ENCODE measurements at places on chromosomes 12 and 14.

- DNase-seq: no peak
These were observed 242.2 kb downstream of the SOX5 start for GRCh38 chr12:23707270-23707669.

DNA sequence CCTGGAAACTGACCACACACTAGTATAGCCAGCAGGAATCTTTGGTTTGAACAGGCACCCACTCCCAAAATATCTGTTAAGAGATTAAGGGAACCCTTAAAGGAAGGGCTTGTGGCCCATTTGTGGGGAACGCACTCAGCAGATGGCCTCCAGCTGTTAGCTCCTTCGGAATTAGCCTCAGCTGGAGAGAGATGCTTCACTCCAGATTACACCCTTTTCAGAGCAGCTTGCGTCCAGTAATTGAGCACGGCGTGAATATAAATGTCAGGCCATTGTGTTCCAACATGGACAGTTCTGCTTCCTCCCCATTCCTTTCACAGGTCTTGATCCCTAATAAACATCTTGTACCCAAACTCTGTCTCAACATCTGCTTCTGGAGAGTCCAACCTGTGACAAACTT lies 397.8 kb downstream of the SEC23A start:
- no peak for DNase-seq

DNA sequence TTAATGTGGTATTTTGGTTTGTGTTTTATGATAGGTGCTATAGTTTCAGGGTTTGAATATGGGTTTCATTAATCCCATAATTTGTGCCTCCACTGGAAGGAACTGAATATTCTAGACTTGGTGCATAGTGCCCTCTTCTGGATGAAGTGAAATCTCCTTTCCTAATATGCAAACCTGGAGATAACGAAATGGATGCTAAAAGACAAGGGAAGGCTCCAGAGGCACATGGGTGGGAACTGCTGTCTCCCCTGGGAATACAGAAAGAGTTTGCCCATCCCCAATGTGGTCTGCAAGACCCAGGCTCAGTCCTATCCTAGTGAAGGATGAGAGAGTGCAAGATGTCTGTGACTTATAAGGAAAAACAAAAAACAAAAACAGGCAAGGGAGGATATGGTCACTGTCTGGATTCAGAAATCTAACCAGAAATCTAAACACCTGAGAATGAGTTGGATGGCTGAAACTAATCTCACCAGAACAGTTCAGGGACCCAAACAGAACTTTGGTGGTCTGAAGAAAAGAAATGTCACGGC lies 142.3 kb upstream of the TMPO start:
- no peak for DNase-seq

GRCh38 chr14:101040538-101041442 lies 137.3 kb upstream of the RTL1 start:
- no peak for DNase-seq

GRCh38 chr12:27034607-27035293 lies 12.4 kb downstream of the MED21 start:
- DNase-seq: no peak

- no peak for DNase-seq
These were observed 2.2 kb downstream of the OR4E1 start for GRCh38 chr14:21671371-21671770.

- DNase-seq: no peak
These were observed 11.4 kb downstream of the TMEM116 start for GRCh38 chr12:112001576-112001975.
